ENCODE measurements at places on chromosomes 7 and 10.

DNA sequence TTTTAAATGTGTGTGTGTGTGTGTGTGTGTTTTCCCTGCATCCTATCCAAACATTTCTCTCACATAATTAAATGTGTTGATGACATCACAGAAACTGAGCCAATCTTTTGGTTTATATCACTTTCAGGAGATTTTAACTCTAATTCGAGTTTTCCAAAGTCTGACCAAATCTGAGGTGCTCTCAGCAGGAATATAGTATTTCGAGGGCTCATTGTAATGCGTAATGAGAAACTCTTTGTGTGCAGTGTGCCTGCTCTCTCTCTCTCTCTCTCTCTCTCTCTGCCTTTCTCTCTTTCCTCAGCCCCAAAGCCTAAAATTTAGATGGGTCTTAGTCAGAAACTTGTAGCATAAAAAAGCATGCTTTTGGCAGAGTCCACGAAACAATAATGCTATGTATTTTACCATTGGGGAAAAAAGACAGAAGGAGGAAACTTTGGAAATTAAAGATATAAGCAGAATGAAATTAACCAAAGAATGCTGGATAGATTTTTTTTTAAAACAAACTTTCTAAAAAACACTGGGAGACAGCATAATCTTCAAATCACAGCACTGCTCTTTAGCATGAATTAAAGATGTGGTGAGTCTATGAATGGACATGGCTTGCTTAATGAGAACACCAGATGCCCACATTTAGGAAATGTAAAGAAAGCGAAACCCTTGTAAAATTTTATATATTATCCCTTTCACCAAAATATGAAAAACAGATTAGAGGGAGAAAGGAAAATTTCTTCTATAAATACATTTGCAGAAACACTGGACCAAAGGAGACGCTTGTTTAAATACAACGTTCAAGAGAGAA lies 206.8 kb upstream of the HABP2 start:
- no peak for DNase-seq

DNA sequence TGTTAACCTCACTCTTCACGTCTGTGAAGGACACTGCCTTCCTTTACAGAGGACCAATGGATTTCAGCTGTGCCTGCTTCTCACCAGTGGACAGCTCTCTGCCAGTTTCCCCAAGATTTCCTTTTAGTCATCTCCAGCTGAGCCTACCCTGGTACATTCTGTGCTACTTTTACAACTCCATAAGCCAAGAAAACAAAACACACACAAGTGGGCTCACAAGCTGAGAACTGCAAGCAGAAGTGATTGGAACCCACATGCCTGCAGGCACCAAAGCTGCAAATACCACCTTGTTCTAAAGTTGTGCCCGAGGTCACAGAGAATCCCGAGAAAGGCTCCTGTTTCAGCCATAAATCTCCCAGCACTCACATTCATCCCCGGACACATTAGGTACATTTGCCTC lies 636.8 kb downstream of the PHTF2 start:
- no peak for DNase-seq

DNA sequence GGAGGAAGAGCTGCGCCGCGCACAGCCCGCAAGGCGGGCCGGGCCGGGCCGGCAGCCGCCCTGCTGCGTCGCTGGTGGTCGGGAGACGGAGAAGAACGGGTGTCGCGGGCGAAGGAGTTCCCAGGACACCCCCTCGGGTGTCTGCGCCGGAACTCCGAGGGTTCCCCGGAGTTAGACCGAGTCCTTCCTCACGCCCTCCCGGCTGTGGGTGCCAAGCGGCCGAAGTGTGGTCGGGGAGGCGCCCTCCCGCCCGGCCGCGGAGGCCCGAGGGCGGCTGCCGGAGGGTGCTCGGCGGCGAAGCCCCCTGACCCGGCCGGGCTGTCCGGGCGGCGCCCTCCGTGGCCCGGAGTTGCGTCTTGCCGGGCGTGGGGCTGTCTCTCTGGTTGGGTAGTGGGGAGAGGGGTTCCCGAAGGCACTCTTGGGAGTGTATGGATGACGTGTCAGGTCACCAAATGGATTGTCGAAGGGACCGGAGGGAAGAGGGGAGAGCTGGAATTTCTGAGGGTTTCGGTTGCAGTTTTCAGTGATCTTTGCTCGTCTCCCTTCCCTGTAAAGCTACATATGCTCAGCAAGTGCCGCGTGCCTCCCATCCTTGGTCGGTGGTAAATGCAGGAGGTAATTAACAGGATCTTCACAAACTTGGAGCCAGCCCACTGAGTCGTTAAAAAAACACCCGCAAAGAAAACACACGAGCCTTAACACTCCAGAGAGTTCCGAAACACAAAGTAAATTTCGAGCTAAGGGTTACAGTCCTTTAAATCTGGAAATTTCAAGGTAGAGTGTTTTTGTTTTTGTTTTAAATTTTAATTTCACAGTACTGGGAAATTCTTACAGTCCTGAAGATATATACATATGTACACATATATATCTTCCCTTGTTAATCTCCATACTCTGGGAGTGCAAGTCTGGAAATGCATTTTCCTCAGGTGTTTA lies 871 bp downstream of the ST7 start:
- peak; percentile 62 for DNase-seq

DNA sequence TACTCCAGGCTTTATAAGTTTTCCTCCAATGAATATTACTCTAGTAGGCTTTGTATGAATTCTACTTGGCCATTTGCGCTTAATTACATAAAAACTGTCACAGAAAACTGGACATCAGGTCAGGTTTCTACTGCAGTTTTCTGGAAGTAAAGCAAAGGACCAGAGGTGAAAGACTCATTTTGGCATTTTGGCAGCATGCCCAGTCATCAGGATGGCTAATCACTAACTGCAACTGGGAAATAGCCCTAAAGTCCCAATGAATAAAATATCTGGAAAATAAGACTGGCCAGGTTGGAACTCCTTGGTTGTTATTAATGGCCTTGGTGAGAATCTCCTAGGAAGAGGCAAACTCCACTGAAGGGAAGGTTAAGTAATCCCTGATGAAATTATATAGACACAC lies 75.5 kb downstream of the COPG2 start:
- DNase-seq, result no peak

DNA sequence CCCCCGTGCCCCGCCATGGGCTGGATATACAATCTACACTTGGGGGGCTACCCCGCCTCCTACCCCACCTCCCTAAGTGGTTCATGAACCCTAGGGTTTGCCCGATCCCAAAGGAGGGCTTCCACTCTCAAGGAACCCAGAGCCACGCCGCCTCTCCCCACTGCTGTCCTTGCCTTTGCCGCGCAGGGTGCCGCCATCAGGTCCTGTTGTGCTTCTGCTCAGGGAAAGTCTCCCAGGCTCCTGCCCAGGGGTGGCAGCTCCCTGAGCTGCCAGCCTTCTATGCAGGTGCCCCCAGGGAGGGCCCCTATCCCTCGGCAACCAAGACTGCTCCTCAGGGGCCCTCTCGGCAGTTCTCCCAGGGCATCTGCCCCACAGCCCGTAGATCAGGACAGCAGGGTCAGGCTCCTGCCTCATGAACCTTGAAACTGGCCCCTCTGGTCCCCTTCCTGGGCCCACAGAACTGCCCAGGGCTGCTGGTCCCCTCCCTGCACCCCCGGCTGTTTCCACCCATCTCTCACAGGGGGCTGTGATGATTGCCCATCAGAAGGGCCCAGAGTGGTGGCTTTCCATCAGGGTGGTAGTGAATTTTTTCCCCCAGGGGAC lies 13.0 kb upstream of the PCBD1 start:
- no peak for DNase-seq
